ENCODE measurements at places on chromosomes 1 and 21.

DNA sequence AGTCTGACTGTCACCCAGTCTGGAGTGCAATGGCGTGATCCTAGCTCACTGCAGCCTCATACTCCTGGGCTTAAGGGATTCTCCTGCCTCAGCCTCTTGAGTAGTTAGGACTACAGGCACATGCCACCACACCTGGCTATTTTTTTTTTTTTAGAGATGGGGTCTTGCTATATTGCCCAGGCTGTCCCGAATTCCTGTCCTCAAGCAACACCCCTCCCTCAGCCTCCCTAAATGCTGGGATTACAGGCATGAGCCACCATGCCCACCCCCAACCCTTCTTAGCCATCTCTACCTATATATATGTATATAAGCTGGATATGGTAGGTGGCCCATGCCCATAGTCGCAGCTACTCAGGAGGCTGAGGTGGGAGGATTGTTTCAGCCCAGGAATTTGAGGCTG, 13.4 kb upstream of the SLC25A44 start:
- DNase-seq: no peak

DNA sequence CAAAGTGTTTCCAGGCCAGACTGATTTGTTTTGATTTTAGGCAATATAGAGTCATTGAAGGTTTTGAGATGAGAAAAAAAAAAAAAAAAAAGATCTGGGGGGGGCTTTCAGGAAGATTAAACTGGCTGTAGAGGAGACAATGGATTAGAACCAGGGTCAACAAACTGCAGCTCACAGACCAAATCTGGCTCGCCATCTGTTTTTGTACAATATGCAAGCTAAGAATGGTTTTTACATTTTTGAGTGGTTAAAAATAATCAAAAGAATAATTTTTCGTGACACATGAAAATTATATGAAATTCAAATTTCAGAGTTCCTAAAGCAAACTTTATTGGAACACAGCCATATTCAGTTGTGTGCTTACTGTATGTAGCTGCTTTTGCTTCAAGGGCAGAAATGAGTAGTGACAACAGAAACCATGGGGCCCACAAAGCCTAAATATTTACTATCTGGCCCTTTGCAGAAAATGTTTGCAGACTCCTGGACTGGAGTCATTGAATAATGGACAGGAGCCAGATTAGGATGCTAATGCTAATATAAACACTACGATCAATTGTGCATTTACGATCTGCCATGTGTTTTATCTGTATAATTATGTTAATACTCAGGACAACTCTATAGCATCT, 375.7 kb upstream of the DAB1 start:
- no peak for DNase-seq

- peak; percentile 73 for DNase-seq
These were observed 39.1 kb upstream of the NFIA start for GRCh38 chr1:61043010-61043820.

GRCh38 chr1:90809996-90810395, 92.9 kb upstream of the BARHL2 start:
- no peak for DNase-seq

DNA sequence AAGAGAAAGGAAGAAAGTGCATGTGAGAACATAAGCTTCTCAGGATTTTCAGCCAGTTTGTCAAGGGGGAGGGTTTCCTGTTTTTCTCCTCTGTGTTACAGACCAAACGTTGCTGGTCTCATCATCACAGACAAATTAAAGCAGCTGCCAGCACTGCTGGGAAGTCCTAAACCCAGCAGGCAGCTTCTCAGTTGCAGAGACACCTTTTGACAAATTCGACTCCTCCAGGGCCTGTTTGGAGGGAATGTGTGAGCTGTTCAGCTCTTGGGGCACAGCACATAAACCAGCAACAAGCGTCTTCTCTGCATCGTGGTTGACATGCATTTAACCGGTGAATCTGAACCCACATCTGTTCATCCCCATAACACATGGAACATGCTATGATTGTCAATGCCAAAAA, 454.6 kb upstream of the RUNX1 start:
- no peak for DNase-seq

- no peak for DNase-seq
These were observed at the start of gene TNFSF18 for GRCh38 chr1:173050865-173051264. TSS of gene TNFSF18 (minus strand) at chr1:173050941. CDS start at chr1:173050896, 45 bp downstream.

DNA sequence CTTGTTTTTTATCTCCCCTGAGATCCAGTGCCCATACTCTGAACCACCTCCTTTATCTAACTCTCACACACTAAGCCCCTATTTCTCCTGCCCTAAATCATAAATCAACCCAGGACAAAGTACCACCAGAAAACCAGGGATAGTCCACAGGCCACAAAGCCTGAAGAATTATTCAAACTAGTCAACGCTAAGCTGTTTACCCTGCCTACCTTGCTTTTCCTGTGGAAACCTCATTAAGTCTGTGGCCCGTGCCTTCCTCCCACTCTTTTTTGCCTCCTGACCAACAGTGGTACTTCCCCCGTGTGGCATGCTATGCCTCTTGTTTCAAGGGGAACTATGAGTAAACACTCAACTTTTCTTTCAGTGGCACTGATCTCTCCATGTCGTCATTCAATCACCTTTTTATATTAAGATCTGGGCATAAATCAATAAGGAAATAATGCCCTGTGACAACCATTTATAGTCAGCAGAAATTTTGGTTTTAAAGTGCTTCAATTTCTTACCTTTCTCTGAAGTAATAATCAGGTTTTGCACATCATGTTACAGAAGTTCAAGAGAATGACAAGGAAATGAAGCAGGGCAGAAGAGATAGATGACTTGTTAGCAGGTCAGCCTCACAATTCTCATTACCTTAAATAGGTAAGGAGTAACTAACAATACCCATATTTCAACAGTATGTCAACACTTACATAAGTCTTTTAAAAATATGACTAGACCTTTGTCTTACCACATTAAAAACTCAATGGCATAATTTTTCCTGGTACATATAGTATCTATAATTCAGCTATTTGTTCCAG, 32.1 kb downstream of the EYA3 start:
- peak; percentile 25 for DNase-seq

DNA sequence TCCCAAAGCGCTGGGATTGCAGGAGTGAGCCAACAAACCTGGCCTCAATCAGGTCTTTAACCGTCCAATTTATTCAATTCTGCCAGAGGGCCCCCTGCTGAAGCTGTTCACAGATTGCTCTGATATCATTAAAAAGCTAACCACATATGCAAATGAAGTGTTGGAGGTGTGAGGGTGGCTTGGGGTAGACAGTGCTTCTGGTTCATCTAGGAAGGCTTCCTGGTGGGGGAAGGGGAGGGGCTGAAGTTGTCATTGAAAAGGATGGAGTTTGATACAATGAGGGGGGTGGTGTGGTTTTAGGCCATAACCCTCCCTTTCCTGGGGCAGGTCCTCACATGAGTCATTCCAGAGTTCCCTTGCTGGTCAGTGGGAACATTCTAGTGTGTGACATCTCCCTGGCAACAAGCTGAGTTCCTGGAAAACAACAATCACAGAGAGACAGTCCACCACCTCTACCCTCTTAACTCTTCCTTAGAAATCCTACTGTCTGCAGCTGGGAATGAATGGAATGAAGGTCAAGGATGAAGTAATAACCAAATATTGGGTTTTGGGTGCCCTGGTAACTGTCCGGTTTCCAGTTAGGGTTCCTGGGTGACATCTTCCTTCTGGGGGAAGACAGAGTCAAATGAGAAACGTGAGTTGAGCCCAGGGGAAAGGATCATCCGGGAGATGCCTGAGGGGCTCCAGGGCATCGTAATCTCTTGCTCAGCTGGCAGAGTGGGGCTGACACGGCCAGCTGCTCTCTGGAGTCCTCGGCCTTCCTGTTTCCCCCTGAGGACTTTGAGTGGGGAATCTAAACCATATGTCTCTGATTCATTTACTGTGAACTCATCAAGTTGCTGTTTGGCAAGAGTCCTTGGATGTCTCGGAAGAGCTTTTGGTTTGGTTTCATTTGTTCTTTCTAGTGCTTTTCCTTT, 32.2 kb downstream of the BATF3 start:
- no peak for DNase-seq

DNA sequence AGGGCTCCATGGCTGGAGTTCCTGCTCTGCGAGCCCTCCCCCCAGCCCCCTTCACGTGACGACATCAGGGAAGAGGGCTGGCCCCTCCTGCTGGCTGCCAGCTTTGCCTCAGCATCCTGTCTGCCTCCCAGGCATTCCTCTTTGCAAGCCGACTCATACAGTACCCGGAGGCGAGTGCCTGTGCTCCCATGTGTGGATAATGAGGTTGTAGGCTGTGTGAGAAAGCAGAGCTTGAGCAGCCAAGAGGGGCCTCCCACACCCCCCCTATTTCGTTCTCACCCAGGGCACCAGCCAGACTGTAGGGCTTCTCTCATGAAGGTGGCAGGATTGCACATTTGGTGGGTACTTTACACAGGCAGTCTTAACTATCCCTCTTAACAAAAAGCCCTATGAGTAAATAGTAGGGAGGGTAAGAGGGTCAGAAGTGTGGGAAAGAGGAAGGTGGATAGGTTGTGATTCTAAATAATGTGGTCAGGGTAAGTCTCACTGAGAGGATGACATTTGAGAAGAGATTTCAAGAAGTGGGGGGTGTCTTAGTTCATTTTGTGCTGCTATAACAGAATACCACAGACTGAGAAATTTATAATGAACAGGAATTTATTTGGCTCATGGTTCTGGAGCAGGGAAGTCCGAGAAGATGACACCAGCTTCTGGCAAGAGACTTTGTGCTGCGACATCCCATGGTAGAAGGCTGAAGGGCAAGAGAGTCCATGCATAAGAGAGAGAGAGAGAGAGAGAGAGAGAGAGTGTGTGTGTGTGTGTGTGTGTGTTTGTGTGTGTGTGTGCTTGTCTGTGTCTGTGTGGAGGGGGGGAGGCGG, 113.5 kb downstream of the OMA1 start:
- DNase-seq: no peak

- DNase-seq: no peak
These were observed 59.4 kb upstream of the FAM20B start for GRCh38 chr1:178966312-178966711.

DNA sequence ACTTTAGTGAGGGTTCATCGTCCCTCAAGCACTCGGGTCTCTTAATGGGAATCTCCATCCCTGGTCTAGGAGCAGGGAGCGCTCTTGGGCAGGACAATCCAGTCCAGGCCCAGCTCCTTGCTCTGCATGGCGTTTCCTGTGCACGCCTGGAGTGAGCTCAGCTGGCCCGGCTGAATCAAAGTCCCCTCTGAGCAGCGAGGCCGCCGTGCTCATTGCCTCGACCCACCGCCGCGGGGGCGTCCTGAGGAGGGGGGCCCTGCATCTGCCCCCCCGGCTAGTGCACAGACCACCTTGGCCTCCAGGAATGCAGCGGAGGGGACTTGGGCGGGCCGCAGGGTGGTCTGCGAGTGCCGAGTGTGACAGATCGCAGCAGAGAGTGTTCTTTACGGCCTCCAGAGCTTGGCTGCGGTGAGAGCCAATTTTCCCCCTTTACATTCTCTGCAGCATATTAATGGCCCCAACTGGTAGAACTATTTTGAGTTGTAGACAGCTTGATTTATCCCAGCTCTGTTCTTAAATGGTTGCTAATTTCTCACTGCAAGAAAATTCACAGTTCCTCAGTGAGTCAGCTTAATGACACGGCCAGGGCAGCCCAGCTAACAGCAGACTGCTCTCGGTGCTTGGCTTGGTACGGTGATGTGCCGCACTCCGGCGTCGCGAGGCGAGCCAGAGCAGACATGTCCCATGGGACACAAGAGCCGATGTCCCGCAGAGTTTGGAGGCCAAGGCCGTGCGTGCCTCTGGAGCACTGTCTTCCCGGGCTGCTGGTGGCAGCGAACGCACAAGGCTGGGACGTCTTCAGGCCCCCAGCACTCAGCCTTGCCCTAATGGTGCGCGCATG, 39.8 kb downstream of the SNAP47 start:
- DNase-seq: no peak

All from effector CD4-positive, alpha-beta T cell (primary cell).